Fibroblast of skin of abdomen (primary cell): ENCODE measurements at places on chromosomes 7 and 10.

- DNase-seq: no peak
Measured at GRCh38 chr7:18535810-18536415, 40.4 kb downstream of the HDAC9 start.

DNA sequence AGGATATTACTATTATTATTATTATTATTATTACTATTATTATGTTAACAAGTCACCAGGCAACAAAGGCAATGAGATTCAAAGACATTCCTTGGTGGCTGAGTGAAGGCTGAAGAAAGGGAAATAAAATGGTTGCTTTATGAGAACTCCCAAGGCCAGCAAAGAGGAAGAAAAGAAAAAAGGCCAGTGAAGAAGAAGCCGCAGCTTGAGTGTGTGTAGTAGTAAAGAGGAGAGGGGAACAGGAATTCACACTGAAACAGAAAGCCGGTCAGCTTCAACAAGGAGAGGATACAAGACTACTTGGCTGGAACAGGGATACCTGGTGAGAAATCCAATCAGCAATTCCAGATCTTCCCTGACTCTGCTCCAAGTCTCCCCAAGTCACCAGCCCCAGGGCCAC lies 42.4 kb downstream of the PLXNA4 start:
- DNase-seq: no peak

GRCh38 chr10:5684971-5685763 lies 529 bp downstream of the TASOR2 start:
- DNase-seq: peak; percentile 72

- peak; percentile 25 for DNase-seq
Measured at GRCh38 chr10:50552771-50553535, 70.8 kb downstream of the SGMS1 start.

DNA sequence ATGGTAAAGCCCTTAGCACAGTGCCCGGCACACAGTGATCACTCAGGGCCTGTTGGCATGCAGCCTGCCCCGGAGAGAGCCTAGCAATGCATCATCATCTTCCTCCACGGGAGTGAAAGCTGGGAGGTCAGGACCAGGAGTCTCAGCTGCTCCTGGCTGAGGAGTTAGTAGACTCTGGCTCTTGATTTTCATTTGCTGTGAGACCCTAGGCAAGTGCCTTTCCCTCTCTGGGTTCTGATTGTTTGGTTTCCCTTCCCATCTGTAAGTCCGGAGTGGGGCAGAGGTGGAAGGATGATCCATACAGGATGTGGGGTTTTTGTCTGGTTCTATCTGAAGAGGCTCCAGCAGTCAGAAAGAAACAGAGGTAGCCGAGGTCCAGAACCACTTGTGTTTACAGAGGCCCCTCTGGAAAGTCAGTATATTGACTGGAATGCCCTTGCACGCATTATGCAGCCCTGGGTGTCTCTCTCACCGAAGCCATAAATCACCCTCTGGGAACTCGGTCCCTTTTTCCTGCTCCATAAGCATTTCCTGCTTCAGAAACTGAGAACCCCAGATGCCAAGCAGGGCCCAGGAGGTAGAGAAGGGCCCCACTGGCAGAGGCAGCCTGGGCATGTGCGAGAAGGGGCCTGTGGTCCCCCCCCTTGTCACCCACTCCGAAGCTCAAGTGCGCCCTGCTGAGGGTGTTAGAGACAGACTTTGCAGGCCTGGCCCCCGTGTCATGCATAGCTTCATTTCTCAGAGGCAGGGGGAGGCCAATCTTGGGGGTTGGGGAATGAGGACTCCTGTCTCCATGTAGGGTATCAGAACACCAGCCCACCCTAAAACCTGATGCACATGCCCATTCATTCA lies 8.5 kb downstream of the UNC5B start:
- no peak for DNase-seq

DNA sequence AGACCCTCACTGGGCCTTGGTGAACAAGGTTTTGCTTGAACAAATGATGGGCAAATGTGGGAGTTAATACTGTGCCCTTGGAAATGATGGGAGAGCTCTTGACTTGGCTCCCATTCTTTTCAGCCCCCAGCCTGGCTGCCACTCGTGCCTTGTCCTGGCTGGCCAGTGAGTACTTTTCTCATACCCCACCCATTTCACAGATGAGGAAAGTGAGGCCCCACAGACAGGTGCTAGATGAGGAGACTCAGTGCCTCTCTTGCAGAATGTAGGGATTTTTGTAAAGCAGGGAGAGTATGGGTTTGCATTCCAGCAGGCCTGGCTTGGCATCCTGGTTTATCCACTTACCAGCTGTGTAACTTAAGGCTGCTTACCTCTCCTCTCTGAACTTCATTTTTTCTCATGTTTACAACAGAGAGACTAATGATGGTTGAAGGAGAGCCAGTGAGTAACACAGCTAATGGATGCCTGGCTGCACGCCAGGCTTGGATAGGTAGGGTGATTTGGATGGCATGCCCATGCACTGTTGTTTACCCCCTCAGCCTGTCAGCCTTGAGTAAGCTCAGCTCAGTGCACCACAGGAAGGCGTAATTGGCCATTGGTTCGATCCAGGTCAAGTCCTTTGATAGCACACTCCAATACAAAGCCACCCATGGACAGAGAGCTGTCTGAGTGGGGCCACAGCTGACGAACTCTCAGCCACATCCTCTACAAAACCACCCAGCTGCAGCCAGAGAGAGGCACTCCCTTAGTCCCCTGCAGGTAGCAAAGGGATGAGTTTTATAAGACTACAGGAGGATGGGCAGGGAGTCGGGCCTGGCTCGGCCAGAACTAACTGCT lies 436.8 kb downstream of the RPS24 start:
- DNase-seq: no peak
